ENCODE measurements at places on chromosomes 5 and 9.
A peak's percentile ranks its signal among the peaks of the same experiment; 100 is the strongest.

GRCh38 chr5:7856855-7857254 lies 5.9 kb upstream of the CFAP90 start:
- no peak for DNase-seq

- DNase-seq, result no peak
Measured at GRCh38 chr9:112945620-112946208, 55.0 kb upstream of the SLC46A2 start.

- no peak for DNase-seq
Measured at GRCh38 chr5:54098267-54098666, 212.1 kb downstream of the ARL15 start.

DNA sequence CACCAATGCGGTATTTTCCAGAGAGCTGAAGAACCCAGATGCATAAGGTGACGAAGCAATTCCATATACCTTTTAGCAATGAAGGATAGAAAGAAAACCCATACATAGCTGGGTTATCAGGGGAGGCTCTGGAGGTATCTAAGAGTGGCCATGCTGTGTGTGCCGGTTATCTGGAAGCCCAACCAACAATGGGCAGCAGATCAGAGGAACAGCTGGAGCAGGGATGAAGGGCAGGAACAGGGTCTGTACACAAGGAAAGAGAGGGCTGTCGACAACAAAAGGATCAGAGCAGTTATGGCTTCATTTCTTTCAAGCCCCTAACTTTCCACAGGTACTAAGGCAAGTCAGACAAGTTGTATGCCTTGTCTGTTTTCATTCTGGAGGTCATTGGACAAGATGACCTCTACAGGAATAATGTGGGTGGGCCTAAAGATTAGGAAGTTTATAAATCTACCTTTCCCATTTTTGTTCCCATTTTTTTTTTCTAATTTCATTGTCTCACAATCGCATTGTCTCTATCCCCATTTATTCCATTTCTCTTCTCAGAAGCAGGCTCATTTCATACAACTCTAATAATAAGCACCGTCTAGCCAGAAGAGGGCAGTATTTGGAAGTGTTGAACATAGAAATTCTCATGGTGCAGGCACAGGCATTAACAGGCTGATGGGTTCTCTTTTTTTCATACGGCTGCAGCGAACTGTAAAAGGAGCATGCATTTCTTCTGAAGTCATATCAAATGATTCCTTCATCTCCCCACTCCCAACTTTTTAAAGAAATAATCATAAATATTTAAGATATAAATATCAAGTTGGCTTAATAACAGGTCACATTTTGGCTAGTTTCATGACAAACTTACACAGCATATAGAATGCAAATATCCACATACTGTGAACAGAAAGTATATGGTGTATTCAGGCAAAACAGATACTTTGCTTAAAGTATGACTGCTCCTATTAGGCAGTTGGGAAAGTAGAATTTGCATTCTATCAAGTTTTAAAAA lies 63.5 kb downstream of the ZNF474 start:
- peak; percentile 58 for DNase-seq

GRCh38 chr5:124061068-124061430 lies 549.1 kb downstream of the CSNK1G3 start:
- no peak for DNase-seq

GRCh38 chr5:2133080-2133479 lies 250.4 kb upstream of the IRX4 start:
- DNase-seq, result no peak

- no peak for DNase-seq
Measured at GRCh38 chr9:20428976-20429375, 193.3 kb downstream of the MLLT3 start.

GRCh38 chr9:21029661-21030060 lies 1.8 kb downstream of the HACD4 start:
- DNase-seq, result no peak
